ENCODE measurements at places on chromosomes 4 and X.

DNA sequence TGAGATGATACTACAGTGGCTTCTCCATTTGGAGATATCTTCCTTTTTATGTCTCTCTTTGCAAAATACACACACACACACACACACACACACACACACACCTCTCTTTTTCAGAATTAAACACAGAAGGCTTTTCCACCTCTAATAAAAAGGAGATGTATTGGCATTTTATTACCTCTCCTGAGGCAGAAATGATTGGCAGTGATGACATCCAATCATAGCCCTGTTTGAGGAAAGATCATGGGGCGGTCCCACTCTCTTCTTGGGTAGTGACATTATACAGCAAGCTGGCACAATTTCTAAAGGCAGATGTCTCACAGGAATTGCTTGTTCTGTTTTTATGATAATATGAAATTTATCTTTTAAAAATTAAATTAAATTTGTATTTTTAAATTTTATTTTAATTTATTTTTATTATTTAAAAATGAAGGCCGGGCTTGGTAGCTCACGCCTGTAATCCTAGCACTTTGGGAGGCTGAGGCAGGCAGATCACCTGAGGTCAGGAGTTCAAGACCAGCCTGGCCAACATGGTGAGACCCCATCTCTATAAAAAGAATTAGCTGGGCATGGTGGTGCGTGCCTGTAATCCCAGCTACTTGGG lies 15.6 kb downstream of the CHRNA9 start:
- no peak for DNase-seq

- no peak for DNase-seq
These were observed 78.0 kb downstream of the ACOX3 start for GRCh38 chr4:8362483-8362882.

- DNase-seq, result no peak
These were observed 247.6 kb downstream of the CBLL2 start for GRCh38 chrX:22520128-22520828.

GRCh38 chr4:74283614-74284013 lies 24.7 kb upstream of the EPGN start:
- no peak for DNase-seq

- DNase-seq, result no peak
These were observed 174.6 kb downstream of the ANKRD50 start for GRCh38 chr4:124537971-124538370.

- DNase-seq, result no peak
These were observed 135.6 kb downstream of the CHIC2 start for GRCh38 chr4:53928825-53929224.

DNA sequence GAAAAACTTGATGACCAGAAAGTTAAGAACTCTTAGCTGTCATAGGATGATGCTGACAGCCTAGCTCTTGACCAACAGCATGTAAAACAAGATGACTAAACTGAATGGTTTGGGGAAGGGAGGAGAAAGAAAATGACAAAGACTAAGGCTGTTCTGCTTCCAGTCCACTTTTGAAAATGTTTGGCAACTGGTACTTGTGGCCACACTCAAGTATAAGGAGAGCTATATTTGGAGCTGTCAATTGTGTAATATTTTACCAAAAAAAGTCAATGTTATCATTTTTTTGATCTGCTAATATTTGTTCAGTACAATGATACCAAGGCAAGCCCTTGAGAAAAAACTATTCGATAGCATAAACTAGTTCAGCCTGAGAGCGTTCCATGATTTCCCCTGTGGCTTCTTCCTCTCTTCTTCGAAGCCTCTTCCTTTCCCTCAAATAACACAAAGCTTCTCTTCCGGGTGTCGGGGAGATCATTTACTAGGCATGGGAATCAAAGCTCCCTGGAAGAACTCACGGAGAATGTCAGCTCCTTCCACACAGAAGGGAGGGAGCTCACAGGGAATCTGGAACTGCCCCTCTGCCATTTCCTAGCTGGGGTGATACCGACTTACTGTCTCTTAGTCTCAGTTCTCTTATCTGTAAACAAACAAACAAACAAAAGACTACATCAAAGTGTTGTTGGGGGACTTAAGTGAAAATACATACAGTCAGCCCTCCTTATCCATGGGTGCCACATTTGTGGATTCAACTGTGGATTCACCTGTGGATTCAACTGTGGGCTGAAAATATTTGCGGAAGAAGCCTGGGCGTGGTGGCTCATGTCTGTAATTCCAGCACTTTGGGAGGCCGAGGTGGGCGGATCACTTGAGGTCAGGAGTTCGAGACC lies 82.6 kb downstream of the SCD5 start:
- no peak for DNase-seq

DNA sequence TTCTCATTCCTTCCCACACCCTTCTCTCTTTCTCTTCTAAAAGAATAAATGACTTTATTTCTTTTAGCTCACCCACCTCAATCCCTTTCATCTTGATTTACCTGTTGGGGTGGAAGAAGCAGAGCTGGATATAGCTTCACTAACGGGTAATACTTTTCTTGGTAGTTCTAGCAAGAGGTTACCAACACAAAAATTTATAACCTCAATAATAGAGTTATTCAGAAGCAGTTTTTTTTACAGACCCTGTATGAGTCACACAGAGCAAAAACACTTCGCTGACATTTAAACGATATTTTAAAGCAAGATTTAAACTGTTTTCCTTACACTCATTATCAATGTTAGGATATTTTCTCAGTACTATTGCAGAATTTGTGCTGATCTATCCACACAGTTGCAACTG lies 42.4 kb downstream of the CBLL2 start:
- no peak for DNase-seq

- DNase-seq, result no peak
These were observed 114.2 kb upstream of the TBC1D9 start for GRCh38 chr4:140870427-140870826.

- no peak for DNase-seq
These were observed 85.4 kb upstream of the RAPGEF2 start for GRCh38 chr4:159017323-159018026.

- no peak for DNase-seq
These were observed 188.1 kb upstream of the WDFY3 start for GRCh38 chr4:85154591-85154990.

DNA sequence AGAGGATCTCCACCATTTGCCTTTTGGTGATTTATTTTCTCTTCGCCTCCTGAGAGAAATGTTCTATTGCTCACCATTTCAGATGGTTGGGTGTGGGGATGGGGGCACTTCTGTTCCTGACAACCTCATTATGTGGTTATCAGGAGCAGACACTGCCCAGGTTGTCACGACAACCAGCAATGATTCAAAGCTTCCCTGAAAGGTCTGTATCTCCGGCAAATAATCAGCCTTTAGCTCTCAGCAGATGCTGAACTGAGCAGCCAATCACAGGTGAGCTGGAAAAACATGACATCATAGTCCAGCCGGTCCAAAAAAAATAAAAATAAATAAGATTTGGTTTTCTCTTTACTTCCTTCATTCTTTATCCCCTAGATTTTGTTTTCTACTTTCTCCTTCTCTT lies 5.5 kb upstream of the PAK3 start:
- DNase-seq, result no peak

GRCh38 chr4:101933855-101934254 lies 143.3 kb downstream of the BANK1 start:
- DNase-seq, result no peak

DNA sequence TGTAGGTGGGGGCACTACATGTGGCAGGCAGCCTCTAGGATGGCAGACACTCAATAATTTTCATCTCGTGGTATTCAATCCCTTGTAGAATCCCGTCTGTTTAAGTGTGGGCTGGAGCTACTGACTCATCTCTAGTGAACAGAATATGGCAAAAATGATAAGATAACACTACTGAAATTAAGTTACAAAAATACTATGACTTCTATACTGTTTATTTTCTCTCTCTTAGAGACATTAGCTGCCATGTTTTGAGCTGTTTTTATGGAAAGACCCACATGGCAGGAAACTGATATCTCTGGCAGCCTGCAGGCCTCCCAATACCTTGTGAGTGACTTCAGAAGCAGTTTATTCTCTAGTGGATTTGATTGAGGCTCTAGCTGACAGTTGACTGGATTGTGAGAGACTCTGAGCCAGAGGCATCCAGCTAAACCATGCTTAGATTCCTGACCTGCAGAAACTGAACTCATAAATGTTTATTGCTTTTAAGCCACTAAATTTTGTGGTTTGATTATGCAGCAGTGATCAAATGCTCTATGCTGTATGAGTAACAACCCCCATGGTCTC lies 298.8 kb upstream of the CTSO start:
- no peak for DNase-seq

DNA sequence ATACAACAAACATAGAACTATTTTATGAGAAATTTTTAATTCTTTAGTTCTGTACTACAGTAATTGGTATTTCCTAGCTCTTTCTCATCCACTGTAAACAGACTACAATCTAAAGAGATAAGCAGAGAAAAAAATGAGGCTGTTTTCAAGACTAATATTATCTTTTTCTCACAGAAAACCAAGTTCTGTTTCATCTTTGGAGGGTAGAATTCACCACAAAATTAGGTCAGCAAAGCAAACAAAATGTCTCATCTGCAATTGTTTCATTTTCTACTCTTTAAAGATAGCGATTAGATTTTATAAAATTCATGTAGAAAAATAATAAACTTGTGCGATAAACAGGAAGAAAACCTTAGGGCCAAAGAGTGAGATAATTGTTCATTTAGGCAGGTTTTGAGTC lies 10.8 kb downstream of the APOO start:
- DNase-seq, result no peak

DNA sequence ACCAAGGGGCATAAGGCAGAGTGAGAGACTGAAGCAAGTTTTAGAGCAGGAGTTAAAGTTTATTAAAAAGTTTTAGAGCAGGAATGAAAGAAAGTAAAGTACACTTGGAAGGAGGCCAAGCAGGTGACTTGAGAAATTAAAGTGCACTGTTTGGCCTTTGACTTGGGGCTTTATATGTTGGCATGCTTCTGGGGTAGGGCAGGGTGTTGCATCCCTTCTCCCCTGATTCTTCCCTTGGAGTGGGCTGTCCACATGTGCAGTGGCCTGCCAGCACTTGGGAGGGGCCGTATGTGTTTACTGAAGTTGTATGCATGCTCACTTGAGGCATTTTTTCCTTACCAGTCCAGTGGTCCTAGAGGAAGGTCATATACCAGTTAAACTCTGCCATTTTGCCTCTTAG lies 35.3 kb upstream of the GPR173 start:
- DNase-seq, result no peak

- peak; percentile 16 for DNase-seq
These were observed 3.2 kb downstream of the TDO2 start for GRCh38 chr4:155906554-155907247.

GRCh38 chrX:82141942-82142341 lies 940.0 kb downstream of the SH3BGRL start:
- no peak for DNase-seq

- no peak for DNase-seq
These were observed 57.8 kb upstream of the STX18 start for GRCh38 chr4:4599481-4600275.

DNA sequence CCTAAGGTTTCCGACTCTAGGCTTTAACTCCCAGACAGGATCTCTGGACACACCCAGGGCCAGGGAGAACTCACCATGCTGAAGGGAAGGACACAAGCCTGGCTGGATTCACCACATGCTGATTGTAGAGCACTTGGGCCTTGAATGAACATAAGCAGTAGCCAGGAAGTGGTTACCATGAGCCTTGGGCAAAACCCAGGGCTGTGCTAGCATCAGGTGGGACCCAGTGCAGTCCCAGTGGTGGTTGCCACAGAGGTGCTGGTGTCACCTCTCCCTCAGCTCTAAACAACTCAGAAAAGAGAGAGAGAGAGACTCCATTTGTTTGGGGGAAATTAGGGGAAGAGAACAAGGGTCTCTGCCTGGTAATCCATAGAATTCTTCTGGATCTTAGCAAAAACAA lies 77.0 kb downstream of the KLHL13 start:
- DNase-seq, result no peak

- no peak for DNase-seq
These were observed 7.0 kb downstream of the QRFPR start for GRCh38 chr4:121373841-121374240.

GRCh38 chrX:1885116-1885515 lies 270.3 kb downstream of the ASMT start:
- no peak for DNase-seq

- no peak for DNase-seq
These were observed 41.5 kb downstream of the TNIP3 start for GRCh38 chr4:121122661-121123060.

DNA sequence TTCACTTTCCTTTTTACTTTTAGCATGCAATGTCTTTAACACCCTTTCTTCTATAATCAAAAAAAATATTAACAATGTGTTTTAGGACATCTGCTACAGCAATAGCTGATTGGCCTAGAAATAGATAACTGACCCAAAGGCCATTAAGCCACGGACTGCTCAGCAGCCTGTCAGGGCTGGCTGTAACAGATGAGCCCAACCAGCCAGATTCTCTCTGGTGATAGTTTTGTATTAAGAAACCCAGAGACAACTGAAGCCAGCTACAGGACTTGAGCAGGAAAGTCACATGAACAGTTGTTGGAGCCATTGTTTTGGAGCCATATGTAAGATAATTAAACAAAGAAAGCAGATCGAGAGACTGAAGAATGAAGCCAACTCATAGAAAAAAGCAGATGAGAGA lies 80.3 kb downstream of the DDIT4L start:
- no peak for DNase-seq

GRCh38 chrX:148412006-148412405 lies 88.4 kb upstream of the AFF2 start:
- DNase-seq, result no peak

DNA sequence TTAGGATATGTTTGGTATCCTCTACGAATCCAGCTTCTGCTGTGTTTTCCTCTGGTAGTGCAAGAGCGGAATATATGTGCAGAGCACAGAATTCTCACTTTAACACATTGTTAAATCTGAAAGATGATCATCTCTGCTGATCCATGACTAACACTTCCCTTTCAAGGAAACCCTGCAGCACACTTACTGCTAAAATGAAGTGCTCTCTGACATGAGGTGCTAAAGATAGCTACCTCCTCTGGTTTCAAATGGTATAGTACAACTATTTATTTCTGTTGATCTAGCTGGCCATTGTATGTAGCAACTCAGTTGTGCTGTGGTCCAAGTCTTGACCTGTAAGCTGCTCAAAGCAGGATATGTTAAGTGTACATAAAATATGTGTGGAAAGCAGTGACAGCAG lies 162.4 kb upstream of the FMR1 start:
- DNase-seq, result no peak

DNA sequence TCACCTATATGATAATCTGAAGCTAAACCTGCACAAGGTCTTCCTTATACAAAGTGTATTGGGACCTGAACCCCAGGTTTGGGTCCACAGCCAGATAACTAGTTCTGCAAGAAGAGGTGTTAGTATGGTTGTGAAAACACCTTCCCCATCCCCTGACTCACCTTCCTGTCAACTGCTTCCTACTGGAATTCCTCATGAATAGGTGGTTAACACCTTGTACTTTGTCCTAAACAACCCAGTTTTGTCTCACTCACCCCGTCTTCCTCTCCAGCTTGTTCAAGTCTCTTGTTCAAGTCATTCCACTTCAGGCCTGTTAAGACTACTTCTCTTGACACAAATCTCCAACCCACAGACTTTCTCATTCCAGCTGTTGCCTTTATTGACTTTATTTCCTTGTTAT lies 45.5 kb downstream of the CCNG2 start:
- DNase-seq, result no peak

All from body of pancreas (tissue), 4 donors.